ENCODE measurements at places on chromosomes 5 and 9.

DNA sequence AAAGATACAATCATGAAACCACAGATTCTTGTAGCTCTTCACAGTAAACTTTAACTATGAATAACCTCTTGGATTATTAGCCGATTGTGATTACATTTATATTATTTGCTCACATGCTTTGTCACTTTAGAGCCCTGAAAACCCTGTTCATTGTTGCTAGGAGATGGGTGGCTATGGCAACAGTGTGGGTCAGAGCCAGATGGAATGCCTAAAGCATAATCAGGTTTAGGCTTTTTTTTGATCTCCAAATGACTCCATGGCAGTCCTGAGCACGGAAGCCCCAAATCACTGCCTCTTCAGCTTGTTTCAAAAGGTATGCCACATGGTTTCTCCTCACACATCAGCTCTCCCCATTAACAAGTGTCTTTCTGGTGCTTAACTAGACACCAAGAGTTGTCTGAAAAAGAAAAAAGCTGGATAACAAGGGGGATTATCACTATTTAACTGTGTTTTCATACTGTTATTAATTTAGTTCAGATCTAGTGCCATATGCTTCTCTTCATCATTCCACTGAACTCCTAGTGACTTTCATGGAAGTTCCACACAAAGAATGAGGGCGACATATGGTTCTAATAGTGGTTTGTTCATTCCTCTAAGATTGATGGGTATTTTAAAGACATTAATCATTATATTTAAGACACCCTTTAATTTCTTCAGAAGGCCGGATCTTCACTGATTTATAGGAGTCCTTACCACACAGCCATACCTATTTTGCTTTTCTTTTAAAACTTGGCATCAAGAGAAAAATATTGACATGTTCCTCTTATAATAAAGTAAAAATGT is 88.8 kb upstream of the PAM start:
- no peak for DNase-seq

DNA sequence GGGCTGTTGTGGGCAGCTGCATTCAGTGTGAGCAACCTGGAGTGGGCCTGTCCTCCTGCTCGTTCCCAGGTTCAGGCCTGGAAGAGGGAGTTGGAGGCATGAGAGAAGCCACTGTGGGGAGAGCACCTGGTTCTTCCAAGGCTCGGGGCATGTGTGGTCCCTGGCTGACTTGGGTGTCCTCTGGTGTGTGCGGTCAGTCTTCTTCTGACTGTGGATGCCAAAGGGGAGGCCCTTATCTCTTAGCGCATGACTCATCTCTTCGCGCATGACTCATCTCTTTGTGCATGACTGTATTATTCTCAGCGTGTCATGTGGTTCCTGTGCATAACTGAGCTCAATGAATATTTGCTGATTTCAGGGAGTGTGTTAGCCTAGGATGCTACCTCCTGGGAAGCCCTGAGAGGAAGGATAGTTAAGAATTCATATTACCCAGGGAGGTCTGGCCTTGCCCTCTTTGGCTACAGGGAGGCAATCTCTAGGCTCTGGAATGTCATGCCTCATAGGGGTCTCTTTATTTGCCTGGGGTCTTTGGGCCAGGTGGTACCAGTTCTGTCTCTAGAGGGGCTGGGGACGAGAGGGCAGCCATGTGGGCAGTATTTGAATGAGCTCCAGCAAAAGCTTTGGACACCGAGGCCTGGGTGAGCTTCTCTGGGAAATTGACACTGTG is 188.7 kb downstream of the HSPA4 start:
- peak; percentile 43 for DNase-seq

- no peak for DNase-seq
Measured at GRCh38 chr9:116724123-116724522, 37.0 kb downstream of the TRIM32 start.

DNA sequence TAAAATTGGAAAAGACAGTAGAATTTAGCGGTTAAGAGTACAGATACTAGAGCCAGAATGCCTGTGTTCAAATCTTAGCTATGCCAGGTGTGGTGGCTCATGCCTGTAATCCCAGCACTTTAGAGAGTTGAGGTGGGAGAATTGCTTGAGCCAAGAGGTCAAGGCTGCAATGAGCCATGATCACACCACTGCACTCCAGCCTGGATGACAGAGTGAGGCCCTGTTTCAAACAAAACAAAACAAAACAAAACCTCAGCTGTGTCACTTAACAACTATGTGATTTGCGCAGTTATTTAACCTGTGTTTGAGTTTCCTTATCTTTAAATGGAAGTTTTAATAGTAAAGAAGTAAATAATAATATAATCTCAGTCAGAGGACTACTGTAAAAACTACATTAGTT is 68.3 kb downstream of the TBCA start:
- no peak for DNase-seq

- no peak for DNase-seq
Measured at GRCh38 chr5:68362331-68362730, 146.8 kb downstream of the PIK3R1 start.

DNA sequence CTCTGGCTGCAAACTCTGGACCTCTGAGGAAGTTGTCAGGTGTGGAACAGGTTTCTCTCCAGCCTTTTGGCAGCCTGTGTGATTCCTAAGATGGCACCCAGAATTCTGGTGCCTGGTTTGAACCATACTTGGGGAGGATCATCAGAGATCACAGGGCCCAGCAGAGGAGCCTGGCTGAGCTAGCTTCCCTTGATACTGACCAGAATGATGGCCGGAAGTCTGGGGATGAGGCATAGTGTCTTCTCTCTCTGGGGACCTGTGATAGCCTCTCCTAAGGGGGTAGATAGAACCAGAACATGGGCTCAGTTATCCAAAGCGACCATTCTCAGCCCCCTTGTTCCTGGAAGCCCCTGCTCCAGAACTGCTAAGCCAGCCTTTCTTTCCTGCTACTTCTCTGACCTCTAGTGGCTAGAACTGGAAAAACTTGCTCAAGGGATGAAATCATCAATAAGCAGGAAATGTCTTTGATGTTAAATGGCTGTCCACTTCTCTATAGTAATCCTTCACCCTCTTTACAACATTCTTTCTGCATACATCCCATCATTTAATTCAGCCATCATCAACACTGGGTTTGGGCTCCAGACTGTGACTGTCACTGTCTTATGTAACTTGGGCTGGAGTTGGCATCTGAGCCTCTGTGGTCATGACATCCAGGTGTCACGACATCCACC is 55.1 kb downstream of the C9orf152 start:
- DNase-seq, result no peak

DNA sequence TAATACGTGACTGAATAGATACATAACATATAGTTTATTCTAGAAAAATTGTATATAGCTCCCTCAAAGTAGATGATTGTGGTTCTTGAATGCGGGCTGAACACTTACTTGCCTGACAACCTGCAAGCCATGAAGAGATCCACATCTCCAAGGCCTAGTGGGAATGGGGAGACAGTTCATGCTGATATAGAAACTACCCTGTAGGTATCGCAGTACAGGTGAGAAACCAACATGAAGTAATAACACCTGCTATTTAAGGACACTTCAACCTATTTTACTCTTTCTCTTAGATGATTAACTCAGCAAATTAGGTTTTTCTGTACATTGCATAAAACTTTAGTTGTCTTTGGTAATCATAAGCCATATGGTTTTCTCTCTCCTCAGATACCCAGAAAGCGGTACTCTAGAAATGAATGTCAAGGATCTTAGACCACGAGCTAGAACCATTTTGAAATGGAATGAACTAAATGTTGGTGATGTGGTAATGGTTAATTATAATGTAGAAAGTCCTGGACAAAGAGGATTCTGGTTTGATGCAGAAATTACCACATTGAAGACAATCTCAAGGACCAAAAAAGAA is 47.3 kb downstream of the UHRF2 start:
- no peak for DNase-seq

Measured in GM12892 (cell line).